ENCODE measurements at places on chromosomes 12 and 14.
A peak's percentile ranks its signal among the peaks of the same experiment; 100 is the strongest.

DNA sequence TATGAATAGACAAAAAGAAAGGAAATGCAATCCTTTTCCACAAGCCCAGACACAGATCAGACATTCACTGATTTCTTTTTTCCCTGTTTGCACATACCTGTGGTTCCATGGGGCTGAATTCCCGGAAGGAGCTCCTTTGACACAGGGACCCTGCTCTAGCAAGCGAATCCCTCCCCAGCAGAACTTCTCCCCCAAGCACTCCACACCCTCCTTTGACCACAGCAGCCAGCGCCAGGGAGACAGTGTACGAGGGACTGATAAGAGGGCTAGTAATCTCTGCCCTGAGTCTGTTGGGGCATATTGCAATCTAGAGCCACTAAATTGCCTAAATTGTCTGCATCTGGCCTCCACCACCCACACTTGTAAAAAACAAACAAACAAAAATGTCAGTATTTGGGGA, 83.4 kb upstream of the NTF3 start:
- no peak for DNase-seq

- no peak for DNase-seq
Measured at GRCh38 chr12:26031827-26032226, 73.3 kb downstream of the RASSF8 start.

- DNase-seq = no peak
Measured at GRCh38 chr14:96197969-96198368, 6.7 kb upstream of the BDKRB2 start.

GRCh38 chr12:4444031-4444430, 1.6 kb downstream of the FGF6 start:
- DNase-seq = no peak

DNA sequence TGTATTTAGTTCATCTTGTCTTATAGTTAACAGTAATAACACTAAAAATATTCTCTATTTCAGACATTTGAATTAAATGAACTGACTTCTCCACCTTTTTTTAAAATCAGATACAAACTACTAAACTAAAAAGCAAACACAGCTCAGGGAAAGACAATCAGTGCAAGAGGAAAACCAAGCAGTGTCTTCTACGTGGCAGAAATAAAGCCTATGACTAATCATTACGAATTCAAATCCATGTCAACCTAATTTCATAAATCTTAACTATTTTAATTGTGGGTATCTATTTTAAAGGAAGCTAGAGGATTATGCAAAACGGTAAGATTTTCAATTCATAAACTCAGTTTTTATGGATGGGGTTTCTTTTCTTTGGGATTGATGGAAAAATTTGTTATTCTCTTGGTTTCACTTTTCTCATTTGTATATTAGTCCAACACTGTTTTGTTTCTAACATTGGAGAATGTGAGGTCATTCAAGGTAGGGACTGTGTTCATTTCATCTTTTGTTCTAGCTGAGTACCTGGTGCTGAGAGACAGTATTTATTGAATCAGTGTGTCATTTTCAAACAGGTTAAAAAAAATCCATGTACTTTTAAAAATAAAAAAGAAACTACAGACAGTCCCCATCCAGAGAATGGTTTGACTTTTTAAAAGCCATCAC, 12.8 kb upstream of the PALS1 start:
- no peak for DNase-seq

- no peak for DNase-seq
Measured at GRCh38 chr14:31389946-31390345, 30.4 kb downstream of the HEATR5A start.

DNA sequence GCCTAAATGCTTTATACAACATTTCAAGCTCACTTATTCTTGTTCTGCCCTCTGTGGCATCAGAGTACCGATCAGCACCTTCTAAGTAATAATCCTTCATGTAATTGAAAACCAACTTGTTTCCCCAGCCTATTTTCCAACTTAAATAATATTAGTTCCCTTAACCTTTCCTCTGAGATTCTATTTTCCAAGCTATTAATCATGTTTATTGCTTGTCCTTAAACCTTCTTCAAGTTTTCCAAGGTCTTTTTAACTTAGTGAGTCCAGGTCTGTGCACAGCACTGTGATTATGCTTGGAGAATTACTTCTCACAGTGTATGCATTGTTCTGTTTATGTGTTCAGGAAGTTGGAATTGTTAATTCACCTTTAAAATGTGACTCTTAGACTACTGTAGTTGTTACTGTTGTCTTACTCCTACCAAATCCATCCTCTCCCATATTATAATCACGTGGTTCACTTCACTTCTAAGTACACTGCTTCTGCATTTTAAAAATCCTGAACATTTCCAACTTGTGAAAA, 1039.3 kb upstream of the FOXG1 start:
- DNase-seq = no peak

DNA sequence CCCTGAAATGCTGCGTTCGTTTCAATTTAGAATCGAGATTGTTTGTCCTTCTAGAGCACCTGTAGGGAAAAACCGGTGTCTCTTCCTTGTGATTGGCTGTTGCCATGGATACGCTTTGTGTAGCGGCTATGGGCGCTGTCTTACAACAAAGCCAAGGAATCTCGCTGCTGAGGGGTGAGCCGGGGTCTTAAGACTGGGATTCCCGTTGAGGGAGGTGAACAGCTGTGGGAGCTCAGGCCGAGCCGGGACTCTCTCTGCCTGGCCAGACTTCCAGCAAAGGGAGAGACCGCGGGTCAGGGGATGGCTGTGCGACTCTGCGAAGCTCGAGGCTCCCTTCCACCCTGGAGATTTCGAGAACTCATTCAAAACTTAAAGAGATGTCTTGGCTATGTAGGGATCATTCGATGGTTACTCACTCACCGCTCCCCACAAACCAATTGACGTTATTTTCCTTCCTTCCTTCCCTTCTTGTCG, at the start of the genes LRRIQ1 and TSPAN19:
LRRIQ1 (plus strand) TSS at position 118 of the 474 bp plus-strand sequence. CDS start 1,826 bp downstream, outside the sequence.
TSPAN19 (minus strand) TSS at position 44 of the 474 bp plus-strand sequence. CDS start 6,331 bp downstream, outside the sequence.
- DNase-seq = peak; percentile 73

DNA sequence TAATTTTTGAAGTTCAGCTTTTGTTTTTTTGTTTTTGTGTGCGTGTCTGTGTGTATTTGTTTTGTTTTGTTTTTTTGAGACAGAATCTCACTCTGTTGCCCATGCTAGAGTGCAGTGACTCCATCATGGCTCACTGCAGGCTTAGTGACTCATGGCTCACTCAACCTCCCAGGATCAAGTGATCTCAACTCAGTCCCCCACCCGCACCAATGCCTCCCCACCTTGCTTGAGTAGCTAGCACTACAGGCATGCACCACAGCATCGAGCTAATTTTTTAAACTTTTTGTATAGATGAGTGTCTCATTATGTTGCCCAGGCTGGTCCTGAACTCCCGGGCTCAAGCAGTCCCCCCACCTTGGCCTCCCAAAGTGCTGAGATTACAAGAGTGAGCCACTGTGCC, 981.4 kb downstream of the BCL11B start:
- peak; percentile 0 for DNase-seq

DNA sequence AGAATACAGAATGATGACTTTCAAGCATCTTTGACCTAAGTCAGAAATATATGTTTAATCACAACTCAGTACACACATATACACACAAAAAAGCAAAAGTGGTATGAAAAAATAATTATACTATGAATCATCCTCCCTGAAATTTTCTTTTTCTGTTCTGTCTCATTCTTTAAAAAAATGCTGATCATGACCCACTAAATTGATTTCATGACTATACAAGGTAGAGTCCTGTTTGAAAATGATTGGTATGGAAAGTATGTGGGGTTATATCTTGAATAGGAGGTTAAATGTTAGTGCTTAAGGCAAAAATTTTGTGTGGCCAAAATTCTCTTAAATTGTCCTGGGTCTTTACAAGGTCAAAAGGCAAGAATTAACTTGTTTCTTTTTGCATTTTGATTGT, 80.4 kb downstream of the SUDS3 start:
- DNase-seq = no peak

- DNase-seq = no peak
Measured at GRCh38 chr12:1812650-1813302, 7.6 kb upstream of the LRTM2 start.

DNA sequence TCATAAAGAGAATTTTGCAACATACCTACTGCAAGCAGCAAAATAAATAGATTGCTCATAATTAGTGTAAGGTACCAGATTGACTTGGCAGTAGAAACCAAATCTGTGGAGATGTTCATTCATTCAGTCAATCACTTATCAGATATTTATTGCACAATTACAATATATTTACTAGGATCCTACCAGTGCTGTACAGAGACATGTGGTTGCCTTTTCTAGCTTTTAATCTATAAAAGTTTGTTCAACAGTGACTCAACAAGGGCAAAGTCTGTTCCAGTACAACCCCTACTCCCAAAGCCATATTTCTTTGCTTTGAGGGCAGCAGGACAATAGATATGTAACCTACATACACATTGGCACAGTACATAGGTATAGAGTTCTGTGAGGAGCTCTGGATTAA, 27.3 kb downstream of the ABCD2 start:
- no peak for DNase-seq

DNA sequence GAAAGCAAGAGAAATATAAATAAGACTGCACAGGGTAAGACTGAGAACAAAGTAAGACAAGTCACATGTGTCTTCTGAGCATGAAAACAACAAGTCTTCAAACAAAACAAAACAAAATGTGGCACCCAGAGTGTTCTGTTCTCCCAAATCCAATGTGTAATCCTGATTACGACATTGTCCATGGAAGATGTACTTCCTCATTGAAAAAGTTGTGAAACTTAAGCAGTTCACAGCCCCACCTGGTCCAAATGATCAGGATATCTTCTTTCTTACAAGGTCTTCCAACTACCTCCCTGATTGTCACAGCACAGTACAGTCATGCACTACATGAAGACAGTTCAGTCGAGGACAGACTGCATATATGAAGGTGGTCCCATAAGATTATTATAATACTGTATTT, 23.3 kb upstream of the NEK9 start:
- no peak for DNase-seq

- DNase-seq = peak; percentile 79
Measured at GRCh38 chr12:88553941-88554658, 26.2 kb downstream of the KITLG start.

DNA sequence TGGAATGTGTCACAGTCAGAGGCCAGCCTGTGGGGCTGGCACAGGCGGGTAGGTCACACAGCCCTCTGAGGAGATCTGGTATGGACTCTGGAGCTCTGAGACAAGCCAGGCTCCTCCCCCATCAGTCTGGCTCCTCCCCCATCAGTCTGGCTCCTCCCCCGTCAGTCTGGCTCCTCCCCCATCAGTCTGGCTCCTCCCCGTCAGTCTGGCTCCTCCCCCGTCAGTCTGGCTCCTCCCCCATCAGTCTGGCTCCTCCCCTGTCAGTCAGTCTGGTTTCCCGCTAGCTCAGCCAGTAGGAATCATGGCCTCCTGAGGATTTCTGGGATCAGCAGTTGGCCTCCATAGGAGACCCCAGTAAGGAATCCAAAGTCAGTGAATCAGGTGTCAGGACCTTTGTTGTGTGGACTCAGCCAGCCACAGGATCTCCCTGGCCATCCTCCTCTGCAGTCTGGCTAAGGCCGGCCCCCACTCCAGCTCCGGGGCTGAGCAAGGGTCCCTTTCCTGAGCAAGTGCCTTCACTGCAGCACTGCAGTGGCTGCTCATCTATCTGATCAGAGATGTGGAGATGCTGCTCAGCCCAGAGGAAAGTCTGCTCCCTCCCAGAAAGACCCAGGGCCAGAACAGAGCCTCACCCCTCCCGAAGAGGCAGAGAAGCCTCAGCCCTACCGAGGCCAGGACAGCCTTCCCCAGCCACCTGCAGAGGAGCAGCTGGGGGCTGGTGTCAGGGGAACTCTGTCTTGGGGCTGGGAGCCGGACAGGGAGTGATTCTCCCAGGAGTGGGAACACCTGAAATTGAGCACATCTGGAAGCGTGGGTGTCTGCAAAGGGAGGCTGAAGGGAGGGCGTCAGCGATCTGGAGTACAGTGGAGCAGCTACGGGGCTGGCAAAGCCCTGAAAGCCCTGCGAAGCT, 35.7 kb downstream of the IQSEC3 start:
- DNase-seq = no peak

DNA sequence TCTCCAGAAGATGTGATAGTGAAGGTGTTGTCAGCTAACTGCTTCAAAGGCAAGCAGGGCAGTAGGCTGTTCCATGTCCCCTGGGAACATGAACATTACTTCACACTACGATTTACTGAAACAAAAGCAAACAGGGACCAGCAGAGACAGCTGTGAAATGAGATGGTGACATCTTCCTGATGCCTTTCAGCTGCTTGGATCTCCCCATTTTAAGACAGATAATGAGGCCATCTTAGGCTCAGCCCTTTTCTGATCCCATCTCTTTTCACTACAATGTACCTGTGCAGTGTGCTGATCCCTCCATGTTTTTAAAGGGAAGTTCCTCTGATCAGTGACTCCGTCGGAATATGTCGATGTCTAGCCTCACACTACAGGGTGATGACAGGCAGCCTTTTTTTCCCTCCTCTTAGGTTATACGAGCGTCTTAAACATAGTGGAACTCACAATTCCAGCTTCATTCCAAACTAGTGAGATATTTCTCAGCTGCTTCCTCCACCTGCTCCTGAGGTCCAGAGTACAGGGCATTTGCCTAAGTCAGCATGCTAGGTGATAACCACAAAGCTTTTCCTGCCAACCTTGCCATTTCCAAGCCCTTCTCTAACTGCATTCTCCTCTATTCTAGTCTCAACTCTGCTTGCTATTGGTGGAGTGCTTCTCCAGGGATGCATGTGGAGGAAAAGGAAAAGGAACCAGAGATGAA, 87.6 kb upstream of the EGLN3 start:
- DNase-seq = no peak

- DNase-seq = no peak
Measured at GRCh38 chr12:126191031-126191891, 1126.0 kb downstream of the AACS start.

GRCh38 chr12:67046062-67046461, 223.1 kb upstream of the CAND1 start:
- DNase-seq = no peak

DNA sequence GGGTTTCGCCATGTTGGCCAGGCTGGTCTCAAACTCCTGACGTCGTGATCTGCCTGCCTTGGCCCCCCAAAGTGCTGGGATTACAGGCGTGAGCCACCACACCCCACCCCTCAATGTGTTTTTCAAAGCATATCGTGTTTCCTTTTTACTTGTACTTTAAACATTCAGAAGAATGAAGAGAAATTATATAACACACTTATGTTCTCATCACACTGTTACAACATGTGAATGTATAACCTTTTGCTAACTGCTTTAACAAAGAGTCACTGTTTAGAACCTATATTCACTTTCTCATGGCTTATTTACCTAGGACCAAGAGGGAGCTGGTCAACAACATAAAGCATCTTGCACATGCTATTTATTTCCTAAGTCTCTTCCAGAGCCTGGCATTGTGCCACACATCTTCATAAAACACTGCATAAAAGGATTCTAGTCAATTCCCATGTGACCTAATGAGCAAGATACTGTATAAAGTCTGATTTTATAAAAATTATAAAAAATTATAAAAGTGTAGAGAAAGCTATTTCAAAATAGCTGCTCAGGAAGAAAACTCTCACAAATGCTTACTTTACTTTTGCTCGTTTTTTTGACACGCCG, 16.0 kb upstream of the ACTR6 start:
- no peak for DNase-seq

GRCh38 chr12:6340745-6341416, 995 bp downstream of the TNFRSF1A start:
- DNase-seq = no peak

Measured in fibroblast of skin of left biceps (primary cell).